ENCODE measurements at places on chromosomes 12 and 14.

DNA sequence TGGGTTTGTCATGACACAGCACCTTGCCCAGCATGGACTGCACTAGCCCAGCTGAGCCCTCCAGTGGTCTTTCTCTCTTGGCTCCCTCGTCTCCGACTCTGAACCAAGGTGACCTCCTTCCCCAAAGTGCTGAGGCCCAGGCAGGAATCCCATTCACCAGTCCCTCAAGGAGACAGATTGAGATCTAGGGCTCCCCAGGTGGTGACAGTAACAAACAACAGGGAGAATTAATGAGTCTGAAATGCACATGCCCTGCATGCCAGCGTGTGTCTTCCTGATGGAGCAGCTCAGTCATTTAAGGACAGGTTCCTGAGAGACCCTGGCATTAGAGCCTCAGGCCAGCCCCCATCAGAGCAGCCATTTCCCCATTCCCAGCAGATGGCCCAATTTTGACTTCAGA, 51.4 kb upstream of the OAS1 start:
- DNase-seq = no peak

- DNase-seq = no peak
These were observed 6.3 kb downstream of the PPFIBP1 start for GRCh38 chr12:27530157-27530922.

DNA sequence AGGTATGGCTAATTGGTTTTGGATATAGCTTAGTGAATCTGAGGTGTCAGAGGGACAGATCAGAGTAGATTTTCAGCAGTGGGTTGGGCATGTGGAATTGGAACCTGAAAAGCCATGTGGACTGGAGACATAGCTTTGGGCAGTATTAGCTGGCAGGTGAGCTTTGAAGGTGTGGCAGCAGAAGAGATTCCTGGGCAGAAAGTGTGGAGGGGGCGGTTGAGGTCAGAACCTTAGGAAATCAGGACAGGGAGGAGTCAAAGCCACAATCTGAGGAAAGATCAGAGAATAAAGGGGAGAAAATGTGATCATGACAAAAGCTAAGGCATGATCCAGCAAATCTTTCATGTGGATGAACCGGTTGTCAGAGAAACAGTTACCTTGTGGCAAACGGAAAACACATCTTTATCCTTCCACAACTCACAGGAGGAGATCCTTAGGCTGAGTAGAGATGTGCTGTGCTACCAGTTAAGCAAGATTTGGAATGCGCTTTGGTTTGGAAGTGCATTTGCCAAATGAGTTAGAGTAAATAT, 56.4 kb downstream of the PTGER2 start:
- DNase-seq = no peak

DNA sequence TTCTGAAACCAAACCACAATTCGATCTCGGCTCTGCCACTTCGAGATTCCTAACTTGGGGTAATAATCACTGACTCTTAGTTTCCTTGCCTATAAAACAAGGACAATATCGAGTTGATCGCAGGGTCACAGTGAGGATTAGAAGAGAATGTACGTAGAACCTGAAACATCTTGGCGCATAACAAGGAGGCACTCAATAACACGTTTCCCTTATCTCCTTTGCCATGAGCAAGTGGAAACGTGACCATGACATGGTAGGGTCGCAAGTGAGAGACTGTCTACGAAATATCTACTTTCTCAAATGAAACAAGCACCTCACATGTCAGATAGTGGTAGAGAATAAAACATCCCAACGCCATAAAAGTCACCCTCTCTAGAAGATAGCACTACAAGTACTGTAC, 2.3 kb downstream of the DICER1 start:
- no peak for DNase-seq

DNA sequence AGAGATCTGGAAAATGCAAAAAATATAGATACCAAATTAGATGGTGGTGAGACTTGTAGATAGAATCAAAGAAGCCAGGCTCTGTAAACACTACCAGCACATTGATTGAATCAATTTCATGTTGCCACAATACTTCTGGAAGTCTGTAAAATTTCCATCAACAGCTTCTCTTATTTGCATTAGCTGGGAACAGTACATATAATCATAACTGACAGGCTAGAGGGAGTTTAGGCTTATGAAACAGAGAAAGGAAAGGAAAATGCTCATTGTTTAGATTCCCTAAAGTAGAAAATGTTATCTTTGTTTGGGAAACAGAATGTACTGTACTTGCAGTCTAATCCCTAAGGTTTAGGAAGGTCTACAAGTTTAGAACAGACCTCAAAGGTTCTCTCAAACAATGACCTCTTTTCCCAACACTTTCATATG, 335.2 kb downstream of the CEP128 start:
- DNase-seq = no peak

DNA sequence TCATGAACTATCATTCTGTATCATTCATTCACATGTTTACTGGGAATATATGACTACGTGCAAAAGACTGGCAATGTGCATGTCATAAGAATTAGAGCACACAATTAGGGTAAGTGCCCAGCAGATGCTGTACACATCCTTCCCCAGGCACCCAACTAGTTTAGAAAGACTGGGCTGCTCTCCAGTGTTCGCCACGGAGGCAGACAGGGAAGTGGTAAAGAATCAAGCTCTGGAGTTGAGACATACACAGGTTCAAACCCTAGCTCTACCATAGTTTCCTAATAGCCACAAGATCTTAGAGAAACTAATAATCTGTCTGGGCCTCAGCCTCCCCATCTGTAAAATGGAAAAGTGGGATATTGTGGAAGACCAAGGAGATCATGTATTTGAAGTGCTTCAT, 6.8 kb downstream of the TMCC3 start:
- DNase-seq = no peak

DNA sequence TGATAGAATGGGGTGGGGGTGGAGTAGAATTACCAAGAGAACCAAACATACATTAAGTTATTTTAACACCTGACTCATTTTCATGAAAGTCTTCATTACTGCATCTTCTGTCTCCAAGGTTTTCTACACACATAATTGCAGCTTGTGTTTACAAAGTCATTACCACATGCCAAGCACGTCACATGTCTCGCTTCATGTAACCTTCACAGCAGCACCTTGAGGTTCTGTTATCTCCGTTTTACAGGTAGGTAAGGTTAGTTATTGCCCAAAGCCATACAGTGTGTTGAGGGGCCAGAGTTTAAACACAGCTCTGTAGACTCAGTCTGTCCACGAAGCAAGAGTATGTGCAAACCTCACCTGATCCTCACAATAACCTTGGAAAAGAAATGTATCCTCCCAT, 64.3 kb upstream of the RBM19 start:
- no peak for DNase-seq

- no peak for DNase-seq
These were observed 112.7 kb downstream of the NCOR2 start for GRCh38 chr12:124454735-124455134.

DNA sequence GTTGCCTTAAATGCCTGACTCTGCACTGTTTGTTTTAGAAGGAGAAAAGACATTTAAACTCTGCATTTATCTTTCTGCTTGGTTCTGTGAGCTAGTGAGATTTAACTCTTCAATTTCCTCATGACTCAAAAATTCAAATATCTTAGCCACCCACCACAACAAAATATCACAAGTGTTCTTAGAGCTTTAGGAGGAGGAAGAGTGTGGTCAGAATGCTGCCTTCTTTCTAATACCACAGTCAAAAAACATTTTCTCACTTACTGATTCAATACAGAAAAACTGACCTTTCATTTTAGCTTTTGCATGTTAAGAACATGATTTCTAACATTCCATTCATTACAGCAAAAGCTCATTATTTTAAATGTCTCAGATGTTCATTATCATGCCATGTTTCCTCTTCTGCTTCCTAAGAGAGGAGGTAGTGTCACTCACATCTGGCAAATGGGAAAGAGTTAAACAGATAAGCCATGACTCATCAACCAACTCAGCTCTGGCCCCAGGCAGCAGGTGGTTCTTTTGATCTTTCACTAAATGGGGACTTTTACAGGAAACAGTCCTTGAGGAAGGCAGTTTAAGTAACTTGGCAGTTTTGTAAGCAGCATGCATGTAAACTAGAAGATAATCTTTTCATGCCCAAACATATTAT, 56.4 kb upstream of the RNU6-8 start:
- DNase-seq = no peak

DNA sequence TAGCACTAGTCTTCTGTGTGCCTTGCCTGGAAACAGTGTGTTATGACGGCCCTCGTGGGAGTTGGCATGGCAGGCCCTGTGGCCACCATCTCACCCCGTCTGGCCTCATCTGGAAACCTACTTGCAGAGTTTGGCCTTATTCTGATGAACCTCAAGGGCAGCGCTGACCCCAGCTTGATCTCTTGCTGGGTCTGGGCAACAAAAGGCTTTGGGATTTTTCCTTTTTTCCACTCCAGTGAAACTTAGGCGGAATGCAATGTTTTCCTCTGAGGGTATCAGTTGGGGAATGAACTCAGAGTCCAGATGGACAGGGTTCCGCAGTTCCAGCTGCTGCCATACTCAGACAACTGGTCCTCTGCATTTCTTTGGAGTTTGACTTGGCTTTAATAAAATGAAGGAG, 15.9 kb downstream of the CACNA1C start:
- no peak for DNase-seq

DNA sequence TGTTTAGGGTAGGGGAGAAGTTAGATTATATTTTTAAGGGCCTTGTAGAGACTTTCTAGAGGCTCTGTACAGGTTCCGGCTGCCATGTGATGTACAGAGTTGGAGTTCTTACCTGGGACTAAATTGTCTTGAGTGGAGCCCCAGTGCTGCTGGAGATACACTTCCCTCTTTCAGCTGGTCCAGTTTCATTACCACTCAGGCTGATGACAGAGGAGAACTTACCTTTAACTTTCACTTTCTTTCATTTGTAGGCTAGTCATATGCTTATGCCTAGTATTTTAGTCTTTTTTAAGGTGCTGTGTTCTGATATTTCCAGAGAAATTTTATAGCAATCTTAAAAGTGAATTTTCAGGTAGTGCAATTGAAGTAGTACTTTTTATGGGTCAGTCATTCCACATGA, 117.3 kb downstream of the ERC1 start:
- DNase-seq = no peak
